Heart left ventricle (tissue), 16 donors: ENCODE measurements at places on chromosomes 4 and X.

DNA sequence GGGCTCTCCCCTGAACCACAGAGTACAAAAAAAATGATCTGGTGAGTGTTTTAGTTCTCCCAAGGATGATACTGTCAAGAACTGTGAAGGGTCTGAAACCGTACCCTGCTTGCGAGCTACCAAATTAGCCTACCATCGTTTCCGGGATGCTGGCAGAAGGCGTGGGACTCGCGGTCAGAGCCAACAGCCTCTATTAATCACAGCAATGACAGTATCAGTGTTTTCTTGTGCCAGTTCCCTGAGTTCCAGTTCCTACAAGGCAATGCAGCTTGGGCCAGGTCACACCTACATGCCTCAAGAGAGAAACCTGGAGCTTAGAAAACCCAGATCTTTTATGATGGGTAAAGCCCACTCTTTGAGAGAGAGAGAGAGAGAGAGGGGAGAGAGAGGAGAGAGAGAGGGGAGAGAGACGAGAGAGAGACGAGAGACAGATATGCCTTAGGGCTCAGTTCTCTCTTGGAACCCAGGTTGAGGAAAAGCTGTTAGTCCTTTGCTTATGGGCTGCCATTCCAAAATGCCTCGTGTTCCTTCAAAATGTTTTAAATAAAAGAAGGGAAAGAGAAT, 327.8 kb downstream of the ARHGAP10 start:
- DNase-seq = peak; percentile 62

DNA sequence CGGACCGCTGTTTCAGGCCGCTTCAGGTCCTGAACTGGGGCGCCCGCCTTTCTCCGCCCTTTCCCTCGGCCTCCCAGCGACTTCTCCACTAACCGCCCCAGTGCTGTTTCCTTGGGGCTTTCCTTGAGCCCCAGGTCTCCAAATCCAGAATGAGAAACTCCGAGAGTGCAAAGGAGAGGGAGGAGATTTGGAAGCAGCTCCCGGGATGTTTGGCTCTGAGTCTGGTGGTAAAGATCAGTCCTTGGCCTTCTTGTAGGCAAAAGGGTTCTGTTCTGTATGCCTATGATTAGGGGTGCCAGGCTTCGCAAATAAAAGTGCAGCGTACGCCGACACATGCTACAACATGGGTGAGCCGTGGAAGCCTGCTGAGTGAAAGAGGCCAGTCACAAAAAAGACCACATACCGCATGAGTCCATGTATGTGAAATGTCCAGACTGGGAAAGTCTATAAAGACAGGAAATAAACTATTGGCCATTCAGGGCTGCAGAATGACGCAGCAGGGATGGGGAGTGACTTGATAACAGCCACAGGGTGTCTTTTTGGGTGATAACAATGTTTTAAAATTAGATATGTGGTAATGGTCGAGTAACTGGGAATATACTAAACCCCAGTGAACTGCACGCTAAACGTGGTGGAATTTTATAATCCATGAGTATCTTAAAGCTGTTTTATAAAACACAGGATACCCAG, 99.8 kb downstream of the TRAPPC11 start:
- DNase-seq = no peak

DNA sequence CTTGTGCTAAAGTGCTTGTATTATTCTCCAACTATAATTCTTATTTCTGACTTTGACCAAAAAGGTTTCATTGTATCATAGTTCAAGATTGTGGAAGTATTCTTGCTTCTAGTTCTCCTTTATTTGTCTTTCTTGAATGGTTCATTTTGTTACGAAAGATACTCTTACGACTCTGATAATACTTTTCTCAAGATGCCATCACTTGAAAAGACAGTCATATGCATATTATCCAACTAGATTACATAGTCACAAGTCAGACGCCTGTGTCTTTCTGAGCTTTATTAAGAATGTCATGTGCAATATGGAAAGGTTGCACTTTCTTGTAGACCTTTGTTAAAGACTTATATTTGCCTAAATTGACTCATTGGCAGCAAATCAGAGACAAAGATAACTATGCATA, 71.4 kb upstream of the HPGD start:
- no peak for DNase-seq

DNA sequence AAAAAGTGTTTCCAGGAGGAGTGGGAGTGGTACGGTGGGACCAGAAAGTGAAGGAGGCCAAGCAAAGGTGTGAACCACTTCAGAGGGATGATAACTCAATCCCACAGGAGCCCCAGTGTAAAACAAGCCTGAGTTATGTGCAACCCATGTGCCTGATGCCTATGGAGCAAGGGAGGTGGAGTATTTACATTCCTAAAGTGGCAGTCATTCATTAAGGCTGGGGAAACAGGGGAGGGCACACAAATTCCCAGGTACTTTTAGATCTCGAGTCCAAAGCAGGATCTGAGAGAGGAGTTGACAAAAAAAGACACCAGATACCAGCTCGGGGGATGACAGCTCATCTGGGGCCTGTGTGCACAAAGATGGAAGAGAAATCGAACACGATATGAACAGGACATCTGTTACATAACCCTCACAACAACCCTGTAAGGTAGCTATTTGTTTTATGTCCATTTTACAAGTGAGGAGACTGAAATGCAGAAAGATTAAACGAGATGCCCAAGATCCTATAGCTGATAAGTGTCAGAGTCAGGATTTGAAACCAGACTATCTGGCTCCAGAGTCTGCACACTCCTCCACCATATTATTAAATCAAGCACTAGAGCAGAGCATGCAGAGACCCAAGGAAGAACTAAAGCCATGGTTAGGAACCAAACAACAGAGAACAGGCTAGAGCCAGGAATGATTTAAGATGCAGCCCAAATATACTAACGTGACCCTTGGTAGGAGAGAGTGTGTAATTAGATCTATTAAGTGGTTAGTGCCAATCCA, 91.9 kb upstream of the MAPK10 start:
- DNase-seq = no peak

DNA sequence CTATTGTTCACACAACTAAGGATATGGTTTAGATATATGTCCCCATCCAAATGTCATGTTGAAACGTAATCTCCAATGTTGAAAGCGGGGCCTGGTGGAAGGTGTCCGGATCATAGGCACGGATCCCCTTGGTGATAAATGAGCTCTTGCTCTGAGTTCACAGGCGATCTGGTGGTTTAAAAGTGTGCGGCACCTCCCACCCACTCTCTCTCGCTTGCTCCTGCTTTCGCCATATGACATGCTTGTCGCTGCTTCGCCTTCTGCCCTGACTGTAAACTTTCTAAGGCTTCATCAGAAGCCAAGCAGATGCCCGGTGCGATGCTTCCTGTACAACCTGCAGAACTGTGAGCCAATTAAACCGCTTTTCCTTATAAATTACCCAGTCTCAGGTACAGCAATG, 128.5 kb downstream of the NFKB1 start:
- no peak for DNase-seq

DNA sequence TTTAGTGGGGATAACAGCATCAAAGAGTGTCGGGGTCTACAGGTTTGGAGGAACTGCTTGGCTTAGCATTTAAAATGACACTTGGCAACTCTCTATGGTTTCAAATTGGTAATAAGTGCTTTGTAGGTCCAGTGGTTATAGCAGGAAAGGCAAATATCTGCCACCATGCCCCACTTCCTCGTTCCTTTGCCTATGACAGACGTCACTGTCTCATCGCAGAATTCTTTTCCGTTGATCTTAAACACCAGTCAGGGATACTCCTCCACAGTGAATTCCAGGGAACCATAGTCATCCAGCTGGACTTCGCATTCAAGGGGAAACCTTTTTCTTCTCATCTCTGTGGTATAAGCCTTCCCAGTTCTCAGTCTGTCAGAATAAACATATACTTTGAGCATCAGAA, 319.1 kb downstream of the GPAT3 start:
- no peak for DNase-seq

- DNase-seq = no peak
Measured at GRCh38 chrX:39840581-39841093, 257.1 kb downstream of the BCOR start.

GRCh38 chr4:156098805-156099204, 145.1 kb upstream of the CTSO start:
- DNase-seq = no peak

DNA sequence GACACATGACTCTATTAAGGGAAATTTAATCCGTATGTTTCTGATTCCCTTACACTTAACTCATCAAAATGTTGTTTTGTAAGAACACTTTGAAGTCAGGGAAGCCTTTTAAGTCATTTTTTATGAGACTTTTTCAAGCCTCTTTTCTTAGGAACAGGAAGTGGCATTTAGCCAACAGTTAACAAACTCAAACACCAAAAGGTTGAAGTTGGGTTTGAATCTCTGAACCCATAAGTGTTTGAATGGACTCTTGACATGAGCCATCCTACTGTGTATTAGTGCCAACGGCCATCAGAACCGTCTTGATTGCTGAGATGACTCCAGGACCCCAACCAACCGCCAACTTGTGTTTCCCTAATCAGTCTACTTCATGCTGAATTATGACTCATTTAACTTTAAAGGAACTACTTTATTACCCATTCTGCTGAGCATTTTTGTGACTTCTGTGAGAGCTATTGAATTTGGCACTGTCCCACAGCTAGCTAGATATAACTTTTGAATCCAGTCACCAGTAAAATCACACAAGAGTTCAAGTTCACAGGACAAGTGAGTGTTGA, 209.1 kb upstream of the FAT1 start:
- no peak for DNase-seq

DNA sequence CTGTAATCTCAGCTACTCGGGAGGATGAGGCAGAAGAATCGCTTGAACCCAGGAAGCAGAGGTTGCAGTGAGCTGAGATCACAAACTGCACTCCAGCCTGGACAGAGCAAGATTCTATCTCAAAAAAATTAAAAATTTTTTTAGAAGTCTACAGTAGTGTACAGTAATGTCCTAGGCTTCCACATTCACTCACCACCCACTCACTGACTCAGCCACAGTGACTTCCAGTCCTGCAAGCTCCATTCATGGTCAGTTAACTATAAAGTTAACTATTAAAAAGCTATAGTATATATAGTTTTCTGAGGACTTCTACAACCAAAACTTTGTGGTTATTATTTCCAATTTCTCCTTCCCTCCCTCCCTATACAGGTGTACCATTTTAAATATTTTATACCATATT, 34.7 kb upstream of the NEUROG2 start:
- no peak for DNase-seq

DNA sequence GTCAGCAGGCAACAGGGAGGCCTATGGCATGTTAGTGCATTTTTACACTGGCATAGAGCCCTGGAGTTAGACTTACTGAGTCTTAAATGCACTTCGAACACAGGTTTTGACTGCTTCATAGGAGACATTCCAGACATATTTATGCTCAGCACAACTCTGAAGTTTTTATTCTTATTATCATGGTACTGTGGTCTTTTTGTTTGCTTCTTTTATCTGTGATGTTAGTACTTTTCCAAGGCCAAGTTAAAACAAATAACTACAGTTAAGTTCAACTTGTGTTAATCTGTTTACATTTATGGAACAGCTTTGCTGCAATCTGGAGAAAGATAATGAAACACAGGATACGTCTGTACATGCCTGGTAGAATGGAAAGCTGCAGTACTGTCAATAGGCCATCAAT, 76.5 kb downstream of the COL4A5 start:
- DNase-seq = no peak

DNA sequence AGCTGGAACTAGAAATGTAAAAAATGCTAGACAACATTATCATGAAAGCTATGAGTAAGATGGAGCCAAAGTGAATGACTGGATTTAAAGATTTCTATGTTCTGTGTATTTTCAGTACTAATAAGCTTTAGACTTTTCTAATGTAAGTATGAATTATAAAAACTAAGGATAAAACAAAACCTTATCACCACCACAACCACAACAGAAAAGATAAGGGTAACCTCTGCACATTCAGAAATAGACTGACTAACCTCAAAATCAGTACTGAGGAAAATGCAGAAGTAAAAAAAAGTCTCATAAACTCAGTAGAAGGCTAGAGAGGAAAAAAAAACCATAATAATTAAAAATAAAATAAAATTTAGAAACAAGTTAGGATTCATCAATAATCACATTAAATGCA, 14.9 kb upstream of the UBE2NL start:
- no peak for DNase-seq

DNA sequence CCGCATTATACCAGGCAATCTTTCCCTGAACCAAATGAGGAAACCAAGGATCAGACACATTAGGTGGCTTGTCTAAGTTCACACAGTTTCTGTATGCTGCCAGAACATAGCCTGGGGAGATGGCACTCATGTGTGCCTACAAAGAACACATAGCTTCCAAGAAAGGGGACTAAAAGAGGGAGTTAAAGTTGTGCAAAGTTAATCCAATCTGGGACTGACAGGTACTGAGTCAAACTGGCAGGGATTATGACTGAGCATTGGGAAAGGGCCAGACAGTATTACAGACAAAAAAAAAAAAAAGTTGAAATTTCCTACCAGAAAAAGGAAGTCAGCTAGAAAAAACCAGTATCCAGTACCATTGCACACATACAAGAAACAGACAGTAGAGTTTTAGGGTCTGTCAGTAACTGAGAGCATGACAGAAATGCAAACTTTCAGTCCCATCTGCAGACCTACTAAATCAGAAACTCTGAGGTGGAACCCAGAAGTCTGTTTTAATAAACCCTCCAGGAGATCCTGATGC, 37.2 kb downstream of the ADAMTS3 start:
- no peak for DNase-seq

- peak; percentile 25 for DNase-seq
Measured at GRCh38 chrX:153460826-153461225, 9.6 kb downstream of the HAUS7 start.

GRCh38 chr4:127846765-127847164, 33.9 kb upstream of the PLK4 start:
- no peak for DNase-seq

DNA sequence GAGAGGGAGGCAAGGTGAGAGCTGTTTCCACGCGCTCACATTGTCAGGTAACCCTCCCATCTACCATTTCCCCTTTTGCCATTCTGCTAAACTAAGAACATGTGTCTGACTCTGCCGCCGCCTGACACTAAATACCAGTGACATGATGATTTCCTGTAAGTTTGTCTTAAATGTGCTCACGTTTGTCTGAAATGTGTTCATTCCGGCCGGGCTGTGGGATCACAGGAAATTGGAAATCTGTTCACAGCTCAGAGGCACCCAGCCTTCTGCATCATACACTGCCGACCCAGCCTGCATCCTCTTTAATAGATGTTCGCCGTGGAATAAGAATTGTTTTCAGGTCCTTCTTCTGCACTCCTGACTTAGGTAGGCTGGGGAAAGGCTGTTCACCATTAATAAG, 336.2 kb upstream of the PPARGC1A start:
- DNase-seq = no peak

DNA sequence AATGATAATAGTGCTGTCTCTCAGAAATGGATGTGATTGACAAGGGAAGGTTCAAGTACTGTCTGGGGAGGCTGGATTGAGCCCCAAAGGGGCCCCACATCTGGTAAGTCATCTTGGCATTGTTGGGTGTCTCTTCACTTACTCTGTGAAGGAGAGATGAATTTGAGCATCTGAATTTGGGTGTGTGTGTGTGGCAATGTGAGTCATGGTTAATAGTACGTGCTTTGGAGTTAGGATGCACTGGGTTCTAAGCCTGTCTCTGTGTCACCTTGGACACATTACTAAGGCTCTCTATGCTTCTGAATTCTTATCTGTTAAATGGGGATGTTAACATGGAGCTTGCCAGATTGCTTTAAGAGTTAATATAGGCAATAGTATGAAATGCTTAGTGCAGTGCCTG, 80.4 kb downstream of the FRAS1 start:
- no peak for DNase-seq
